ENCODE measurements at places on chromosomes 2 and 18.

GRCh38 chr18:48336332-48336731 is 72.9 kb downstream of the ZBTB7C start:
- DNase-seq, result no peak

DNA sequence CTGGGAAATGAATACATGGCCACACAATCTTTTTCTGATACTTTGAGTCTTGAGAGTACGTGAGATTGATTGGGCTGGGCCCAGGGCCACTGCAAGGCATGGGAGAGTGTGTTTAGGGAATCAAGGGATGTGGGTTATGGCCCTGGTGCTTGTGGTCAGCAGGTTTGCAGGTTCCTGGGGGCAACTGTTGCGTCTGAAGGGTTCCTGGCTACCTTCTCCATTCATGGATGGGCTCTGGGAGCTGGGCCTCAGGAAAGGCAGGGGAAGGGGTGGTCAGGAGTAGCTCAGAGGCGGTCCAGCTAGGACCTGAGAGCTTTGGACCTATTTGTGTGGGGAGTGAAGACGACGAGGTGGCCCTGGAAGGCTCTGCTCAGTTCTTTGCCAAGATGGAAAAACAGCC is 8.4 kb upstream of the ZAP70 start:
- DNase-seq, result no peak

- no peak for DNase-seq
Observed at GRCh38 chr2:7803515-7803914, 878.3 kb upstream of the ID2 start.

- no peak for DNase-seq
Observed at GRCh38 chr2:134359367-134360081, 105.7 kb downstream of the MGAT5 start.

- DNase-seq, result peak; percentile 62
Observed at GRCh38 chr18:11733031-11733430, 44.0 kb downstream of the GNAL start.

DNA sequence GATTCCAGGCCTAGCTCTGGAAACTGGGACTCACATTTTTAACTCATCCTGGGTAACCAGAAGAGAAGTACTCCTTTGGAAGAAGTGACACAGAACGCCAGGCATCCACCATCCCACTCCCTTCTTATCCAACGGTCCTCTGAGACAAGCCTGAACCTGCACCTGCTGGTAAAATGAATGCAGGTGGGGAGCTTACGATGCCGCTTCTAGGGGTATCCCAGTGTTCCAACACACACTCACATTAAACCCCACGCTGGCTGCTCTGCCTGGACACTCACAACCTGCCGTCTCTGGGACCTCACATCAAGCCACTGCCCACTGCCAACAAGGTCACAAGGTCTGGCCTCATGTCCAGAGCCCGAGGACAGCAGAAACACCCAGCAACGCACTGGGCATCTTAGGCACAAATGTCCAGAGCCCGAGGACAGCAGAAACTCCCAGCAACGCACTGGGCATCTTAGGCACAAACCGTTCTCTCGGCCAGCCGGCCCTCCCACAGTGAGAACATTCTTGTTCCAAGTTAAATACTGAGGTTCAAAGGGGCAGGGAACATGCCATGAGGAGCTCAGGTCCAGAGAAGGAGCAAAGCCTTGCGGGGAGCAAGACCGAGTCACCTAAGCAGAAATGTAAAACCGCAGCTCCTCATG is 9.9 kb downstream of the SLC66A2 start:
- DNase-seq, result no peak

GRCh38 chr2:103401621-103402020 is 639.8 kb downstream of the TMEM182 start:
- no peak for DNase-seq

DNA sequence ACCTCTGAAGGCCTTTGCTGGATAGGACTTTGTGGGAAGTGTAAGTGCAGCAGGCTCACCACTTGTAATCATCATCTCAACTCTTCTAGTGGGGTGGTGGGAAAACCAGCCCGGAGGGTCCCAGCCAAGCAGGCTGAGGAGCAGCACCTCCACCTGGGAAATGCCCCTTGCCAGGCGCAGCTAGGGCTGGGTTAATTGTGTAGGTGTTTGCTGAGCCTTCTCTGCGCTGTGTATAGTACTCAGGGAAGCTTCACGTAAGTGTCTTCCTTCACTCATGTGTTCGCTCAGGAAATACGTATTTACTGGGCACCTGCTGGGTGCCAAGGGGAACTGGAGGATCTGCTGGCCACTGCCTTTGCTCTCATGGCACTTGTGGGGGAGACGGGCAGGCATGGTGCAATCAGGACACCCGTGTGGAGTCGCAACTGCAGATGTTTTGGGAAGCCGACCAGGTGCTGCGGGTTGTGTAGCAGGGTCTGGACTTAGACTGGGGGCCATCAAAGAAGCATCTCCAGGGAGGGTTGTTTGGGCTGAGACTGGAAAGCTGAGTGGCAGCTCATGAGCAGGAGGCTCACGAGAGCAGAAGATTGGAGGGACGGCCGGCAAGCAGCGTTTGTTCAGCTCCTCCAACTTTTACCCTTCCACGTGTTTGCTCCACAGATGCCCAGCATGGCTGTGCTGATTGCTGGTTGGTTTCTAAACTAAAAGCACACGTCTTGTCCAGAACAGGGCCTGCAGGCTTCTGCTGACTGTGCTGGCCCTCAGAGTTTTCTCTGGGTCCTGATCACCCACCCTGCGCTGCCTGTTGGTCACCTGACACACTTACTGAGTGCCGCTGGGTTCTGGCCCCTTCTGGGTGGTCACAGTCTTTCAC is 164.6 kb downstream of the LDLRAD4 start:
- DNase-seq, result peak; percentile 24

DNA sequence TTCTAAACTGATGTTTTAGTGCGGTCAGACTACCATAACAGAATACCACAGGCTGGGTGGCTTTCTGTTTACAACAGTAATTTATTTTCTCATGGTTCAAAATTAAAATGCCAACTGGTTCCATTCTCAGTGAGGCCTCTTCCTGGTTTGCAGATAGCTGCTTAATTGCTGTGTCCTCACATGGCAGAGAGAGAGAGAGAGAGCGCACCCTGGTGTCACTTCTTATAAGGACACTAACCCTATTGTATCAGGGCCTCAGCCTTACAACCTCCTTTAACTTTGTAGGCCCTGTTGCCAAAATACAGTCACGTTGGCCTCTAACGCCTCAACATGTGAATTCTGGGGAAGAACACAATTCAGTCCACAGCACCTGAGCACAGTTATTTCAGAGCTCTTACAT is 37.5 kb upstream of the ZNF385B start:
- DNase-seq, result no peak

GRCh38 chr2:21627938-21628337 is 504.2 kb downstream of the TDRD15 start:
- no peak for DNase-seq

- DNase-seq, result peak; percentile 38
Observed at GRCh38 chr18:63342206-63342605, 22.6 kb upstream of the BCL2 start.

- DNase-seq, result no peak
Observed at GRCh38 chr2:220148471-220149248, 521.2 kb downstream of the SLC4A3 start.

DNA sequence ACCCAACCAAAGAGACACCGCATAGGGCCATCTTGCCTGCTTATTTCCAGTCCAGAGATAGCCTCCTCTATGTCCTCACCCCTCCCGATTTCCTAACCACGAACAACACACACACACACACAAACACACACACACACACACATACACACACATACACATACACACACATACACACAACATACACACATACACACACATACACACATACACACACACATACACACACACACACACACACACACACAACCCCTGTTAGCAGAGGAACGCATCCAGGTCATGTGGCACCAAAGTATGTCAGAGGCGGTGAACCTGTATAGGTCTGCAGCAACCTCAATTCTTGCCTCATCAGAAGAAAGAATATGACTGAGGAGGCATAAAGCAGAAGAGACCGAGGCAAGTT is 18.5 kb upstream of the DNER start:
- DNase-seq, result no peak

DNA sequence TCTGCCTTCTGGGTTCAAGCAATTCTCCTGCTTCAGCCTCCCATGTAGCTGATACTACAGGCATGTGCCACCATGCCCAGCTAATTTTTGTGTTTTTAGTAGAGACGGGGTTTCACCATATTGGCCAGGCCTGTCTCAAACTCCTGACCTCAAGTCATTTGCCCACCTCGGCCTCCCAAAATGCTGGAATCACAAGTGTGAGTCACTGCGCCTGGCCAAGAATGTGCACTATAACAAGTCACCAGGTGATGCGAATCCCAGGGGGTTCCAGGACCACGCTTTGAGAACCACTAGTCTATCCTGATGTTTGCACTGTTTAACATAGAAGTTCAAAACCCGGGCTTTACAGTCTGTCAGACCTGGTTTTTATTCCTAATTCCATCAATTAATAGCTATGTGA is 144.8 kb downstream of the SUCLG1 start:
- DNase-seq, result no peak

- no peak for DNase-seq
Observed at GRCh38 chr2:98404556-98405250, 40.0 kb upstream of the INPP4A start.

GRCh38 chr18:51525453-51526225 is 328.2 kb upstream of the MEX3C start:
- no peak for DNase-seq

DNA sequence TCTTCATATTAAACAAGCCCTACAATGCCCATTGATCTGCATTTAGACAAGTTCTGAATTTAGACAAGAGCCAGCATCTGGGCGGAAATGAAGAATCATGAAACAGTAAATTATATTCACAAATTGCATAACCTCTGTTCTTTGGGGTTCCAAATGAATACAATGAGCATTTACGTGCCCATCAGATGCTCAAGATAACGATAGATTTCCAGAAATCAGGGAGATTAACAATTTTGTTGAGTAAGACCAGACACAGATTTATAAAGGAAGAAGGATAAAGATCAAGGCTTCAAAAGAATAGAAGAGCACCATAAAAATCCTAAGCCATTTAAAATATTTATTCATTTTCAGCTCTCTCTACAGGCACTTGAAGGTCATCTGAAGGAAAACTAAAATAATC is 59.7 kb upstream of the CDH20 start:
- no peak for DNase-seq

GRCh38 chr2:27897717-27898116 is 7.2 kb downstream of the BABAM2 start:
- DNase-seq, result no peak

DNA sequence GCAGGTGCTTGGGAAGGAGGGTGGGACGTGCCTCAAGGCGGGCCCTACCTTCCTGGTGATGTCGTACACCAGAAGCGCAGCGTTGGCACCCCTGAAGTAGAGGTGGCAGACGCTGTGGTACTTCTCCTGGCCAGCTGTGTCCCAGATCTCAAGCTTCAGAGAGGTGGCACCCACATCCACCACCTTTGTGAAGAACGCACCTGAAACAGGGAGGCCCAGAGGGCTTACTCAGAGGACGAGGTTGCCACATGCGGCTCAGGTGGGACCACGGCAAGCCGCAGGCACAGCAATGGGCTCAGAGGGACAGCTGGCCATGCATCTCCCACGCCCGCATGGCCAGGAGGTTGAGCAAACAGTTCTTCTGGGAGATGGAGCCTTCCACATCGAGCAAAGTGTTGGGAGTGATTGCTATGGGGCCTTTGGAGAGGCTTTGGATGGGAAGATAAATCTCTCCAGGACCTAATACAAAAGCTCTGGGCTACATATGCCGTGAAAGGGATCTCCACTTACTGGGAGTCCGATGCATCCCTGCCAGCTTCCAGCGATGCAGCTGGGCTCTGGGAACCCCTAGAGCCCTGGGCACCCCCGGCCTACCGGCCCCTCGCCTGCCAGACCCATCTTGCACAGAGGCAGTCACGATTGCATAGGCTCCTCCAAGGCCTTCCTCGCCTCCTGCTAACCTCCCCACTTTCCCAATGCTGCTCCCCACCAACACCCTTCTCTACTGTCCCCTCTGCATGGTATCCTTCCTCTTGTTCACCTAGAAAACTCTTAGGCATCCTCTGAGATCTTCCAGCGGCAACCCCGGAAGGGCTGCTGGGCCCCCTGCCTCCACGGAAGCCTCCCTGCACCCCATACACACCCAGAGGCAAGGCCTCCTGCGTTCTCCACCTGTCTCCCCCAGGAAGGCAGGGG is 11.8 kb downstream of the PRLH start:
- no peak for DNase-seq

GRCh38 chr2:161344692-161345091 is 36.5 kb downstream of the PSMD14 start:
- DNase-seq, result no peak

DNA sequence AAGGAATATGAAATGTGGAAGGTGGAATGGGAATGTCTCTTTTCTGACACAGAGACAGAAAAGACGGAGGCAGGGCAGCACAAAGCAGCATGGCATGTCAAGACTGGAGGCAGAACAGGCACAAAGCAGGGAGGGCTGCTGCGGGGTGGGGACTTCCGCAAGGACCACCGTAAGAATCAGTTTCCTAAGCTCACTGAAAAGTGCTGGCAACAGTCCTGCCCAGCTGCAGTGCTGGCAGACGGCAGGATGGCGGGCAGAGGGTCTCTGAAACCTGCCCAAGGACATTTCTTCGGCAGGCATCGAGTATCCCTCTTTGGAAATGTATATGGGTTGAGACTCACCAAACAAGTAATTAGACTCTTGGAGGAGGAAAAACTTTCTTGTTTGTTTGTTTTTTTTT is 54.9 kb downstream of the FAM178B start:
- no peak for DNase-seq

DNA sequence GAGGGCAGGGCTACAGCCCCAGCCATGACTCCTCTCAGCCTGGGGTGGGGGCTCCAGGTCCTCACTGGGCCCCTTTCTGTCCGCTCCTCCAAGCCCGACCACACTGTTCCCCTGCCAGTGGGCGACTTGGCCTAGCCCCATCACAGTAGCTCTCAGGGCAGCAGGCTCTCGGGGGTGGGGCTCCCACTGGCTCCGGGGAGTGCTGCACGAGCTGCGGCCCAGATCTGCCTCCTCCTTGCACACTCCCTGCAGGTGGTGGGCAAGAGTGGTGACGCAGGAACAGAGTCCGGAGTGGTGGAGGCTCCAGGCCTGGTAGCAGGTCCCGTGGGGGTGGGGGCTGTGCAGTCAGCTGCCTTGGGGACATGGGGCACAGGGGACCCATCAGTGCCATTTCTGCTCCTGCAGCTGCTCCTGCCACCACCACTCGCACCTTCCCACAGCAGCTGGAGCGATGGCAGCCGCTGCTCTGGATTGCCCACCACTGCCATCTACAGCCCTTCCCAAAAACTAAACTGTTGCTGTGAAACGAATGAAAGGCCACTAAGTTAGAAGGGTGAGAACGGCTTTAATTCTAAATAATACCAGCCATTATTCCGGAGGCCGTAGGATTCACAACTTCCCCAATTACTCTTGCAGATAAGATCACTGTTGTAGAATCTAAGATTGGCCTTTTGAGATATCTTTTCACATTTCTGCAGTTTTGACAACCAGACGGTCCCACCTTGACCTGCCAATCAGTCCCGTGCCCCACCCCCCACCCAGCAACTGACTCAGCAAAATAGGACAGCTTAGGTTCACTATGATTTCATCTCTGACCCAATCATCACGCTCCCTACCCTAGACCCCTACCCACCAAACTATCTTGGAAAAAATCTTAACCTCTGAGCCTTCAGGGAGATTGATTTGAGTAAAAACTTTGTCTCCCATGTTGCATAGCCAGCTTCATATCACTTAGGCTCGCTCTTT is 530.2 kb downstream of the DCC start:
- no peak for DNase-seq

Data from CD4-positive, alpha-beta T cell treated with Interleukin-2 at 100 ng/mL for 4 hours (primary cell).